Aorta (tissue), 5 donors: ENCODE measurements at places on chromosomes 3 and 15. TPM values are rescaled to one million over a fixed set of nuclear protein-coding genes. Genes with fewer than 3 reads are reported as not detected.

Gene MYH15
- 0.15 TPM for total RNA-seq

GRCh38 chr3:61378311-61378710, 127.1 kb upstream of the FHIT start:
- DNase-seq: no peak

- no peak for DNase-seq
These were observed 26.8 kb downstream of the NPHP3 start for GRCh38 chr3:132695422-132695821.

GRCh38 chr15:80613762-80614365, 81.2 kb upstream of the ABHD17C start:
- no peak for DNase-seq

GRCh38 chr15:96346409-96346970, 16.0 kb downstream of the NR2F2 start:
- DNase-seq: no peak
